Frontal cortex (tissue), 4 donors: ENCODE measurements at places on chromosomes 3 and 15.

DNA sequence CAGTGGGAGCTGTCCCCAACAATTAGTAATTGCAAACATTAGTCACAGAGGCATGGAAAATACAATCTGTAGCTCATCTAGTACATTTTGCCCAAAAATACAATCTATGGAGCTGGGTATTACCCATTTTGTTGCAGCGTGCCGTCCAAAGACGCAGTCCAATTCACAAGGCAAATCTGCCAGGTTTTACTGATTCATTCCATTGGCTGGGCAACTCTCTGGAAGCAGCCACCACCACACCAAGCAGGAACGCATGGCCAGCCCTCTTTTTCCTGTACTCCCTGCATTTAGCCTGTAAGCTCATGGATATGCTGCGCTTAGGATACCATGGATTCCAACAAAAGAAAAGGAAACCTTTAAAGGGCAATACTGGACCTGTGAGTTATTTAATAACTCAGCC, 60.5 kb upstream of the ARRDC4 start:
- DNase-seq, result no peak

DNA sequence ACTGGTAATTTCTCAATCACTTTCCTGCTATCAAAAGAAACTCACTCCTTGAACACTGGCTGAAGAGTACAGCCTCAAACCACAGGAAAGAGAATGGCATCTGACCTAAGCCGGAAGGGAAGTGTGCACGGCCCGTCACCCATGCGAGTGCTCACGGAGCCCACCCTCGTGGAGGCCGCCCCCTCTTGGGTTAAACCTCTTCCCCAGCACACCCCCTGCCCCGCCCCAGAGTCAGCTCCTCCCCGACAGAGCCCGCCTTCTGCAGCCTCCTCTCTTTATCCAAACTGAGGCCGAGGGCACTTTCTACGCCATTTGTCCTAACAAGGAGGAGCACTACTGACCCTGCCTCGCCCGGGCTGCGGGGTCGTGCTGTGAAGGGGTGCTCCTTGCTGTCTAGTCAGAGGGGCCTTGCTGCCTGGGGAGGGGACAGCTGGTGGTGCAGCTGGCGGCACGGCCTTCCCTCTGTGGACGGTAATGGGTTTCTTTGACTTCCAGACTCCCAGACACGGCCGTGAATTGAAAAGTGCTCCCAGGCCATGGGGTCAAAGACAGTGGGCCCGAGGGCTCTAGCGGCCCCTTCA, 137.7 kb downstream of the NSMCE3 start:
- no peak for DNase-seq

GRCh38 chr3:47238017-47238416, 44.6 kb downstream of the KIF9 start:
- DNase-seq, result no peak

- no peak for DNase-seq
Observed at GRCh38 chr3:123445702-123446101, 3.2 kb downstream of the ADCY5 start.

GRCh38 chr3:109656225-109656624, 318.9 kb upstream of the DPPA4 start:
- DNase-seq, result no peak

DNA sequence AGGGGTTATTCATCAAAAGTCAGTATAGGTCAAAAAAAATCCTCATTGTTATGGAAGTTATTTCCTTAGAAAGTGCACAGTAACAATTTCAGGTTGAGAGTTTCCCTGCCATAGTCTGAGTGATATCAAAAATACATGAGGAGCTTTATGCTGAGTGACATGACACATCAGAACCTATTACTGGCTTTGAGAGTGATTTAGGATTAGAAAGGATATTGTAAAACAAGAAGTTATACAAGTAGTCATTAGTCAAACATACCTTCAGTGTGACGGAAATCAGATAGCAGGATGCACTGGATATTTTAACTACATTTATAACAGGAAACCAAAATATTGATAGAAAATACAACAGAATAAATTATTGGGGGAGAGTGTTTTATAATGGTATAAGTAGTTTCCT, 471.1 kb downstream of the VGLL3 start:
- no peak for DNase-seq

DNA sequence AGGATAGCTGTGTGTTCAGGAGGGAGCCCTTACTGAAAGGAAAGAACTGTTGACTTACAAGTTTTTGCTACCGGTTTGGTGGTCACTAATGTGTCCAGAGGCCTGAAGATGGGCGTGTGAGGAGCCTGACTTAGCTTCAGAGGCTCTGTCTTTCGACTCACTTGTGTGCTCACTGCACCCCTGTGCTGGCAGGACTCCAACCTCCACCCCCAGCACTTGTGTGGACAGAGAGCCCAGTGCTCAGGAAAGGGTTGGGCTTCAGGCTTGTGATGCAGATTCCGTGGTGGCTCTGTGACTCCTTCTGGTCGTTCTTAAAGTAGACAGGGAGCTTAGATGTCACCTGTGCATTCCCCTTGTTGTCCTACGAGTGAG, 100.9 kb downstream of the PGPEP1L start:
- no peak for DNase-seq

- no peak for DNase-seq
Observed at GRCh38 chr3:27578032-27578431, 93.8 kb upstream of the SLC4A7 start.

DNA sequence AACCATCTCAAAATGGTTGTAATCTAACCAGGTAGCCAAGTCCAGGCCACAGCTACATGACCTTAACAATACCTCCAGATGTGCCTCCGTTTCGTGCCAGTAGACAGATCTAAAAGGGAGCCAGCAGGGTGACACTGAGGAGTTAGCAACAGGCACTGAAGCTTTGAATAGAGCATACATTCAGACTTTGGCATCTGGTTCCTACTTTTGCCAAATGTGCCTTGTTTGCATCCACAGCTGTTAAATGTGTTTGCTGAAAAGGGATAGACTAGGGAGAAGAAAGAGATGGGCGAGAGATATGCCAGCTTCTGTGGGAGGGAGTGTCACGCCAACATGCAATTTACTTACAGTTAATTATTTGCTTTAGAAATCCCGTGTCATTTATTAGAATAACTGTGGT, 1433.9 kb upstream of the CADM2 start:
- DNase-seq, result no peak

GRCh38 chr15:65226221-65226620, 14.9 kb upstream of the CILP start:
- no peak for DNase-seq

DNA sequence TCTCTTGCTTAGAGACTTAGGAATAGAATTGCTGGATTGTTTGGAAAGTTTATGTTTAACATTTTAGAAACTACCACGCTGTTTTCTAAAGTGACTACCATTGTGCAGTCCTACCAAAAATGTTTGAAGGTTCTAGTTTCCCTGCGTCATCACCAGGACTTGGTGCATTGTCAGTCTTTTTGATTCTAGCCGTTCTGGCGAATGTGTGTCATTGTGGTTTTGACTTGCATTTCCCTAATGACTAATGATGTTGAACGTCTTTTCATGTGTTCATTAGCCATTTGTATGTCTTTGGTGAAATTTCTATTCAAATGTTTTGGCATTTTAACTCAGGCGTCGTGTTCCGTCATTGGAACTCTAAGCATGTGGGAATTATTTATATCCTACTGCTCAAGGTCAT, 58.0 kb downstream of the CHD2 start:
- no peak for DNase-seq

DNA sequence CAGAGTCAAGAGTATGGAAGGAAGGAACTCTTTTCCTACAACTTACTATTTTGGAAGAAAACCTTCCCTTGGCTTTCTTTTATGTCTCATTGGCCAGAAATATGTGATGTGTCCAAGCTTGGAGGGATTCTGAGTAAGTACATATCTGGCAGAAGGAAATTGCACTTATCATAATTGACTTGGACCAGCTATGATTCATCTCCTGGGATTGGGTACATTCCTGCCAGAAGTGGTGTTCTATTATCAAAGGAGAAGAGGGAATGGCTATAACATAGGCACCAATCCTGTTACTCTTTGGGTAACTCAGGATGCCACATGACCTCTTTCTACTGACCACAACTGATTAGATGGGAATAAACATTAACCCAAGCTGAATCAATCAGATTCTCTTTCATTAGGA, 13.5 kb upstream of the DAZL start:
- no peak for DNase-seq

DNA sequence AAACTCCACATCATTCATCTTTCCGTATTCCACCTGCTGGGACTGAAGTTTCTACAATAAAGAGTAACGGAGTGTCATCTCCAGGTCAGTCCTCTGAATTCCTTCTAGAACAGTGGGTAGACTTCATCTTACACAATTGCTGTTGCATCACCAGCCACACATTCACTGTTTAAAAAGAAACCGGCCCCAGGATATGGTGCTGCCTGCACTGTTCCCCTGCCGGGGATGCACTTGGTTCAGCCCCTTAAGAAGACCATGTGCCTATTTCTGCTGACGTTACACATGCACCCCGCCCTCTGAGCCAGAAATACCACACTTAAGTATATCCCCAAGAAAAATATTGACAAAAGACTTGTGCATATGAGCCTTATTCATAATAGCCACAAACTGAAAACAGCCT, 233.4 kb downstream of the FEZF2 start:
- no peak for DNase-seq

GRCh38 chr3:20564966-20565365, 379.0 kb upstream of the SGO1 start:
- no peak for DNase-seq

DNA sequence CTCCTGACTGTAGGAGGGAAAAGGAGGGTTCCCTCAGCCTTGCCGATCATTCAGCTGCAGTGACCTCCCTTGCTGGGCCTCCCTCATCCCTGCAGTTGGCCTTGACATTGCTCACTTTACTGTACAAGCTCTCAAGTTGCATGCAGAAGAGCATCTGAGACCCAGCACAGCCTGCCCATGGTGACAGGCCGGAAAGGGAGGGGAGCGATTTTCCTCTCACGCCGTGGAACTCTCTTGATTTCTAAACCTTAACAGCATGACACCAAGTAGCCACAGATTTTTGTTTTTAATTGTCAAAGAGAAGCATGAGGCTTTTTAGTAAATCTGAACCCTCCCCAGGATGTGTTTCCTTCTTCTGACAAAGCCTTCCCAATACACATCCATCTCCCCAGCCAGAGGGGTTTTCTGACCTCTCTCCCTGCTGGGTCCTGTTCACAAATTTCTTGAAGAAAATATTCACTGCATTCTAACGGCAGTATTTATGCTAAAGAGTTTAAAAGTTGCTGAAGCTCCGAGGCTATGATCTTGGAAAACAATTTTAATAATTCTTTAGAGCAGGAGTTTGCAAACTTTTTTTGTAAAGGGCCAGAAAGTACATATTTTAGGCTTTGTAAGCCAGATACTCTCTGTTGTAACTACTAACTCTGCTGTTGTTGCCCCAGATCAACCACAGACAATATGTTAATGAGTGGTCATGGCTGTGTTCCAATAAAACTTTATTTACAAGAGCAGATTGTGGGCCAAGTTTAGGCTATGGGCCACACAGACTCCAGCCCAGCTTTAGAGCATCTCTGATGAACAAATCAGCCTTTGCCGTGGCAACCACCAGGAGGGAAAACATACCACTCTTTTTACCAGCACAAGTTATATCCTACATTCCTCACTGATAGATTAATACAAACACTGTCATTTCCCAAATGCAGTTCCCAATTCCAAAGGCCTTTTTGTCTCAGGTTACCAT, 34.8 kb downstream of the LMCD1 start:
- DNase-seq, result no peak

DNA sequence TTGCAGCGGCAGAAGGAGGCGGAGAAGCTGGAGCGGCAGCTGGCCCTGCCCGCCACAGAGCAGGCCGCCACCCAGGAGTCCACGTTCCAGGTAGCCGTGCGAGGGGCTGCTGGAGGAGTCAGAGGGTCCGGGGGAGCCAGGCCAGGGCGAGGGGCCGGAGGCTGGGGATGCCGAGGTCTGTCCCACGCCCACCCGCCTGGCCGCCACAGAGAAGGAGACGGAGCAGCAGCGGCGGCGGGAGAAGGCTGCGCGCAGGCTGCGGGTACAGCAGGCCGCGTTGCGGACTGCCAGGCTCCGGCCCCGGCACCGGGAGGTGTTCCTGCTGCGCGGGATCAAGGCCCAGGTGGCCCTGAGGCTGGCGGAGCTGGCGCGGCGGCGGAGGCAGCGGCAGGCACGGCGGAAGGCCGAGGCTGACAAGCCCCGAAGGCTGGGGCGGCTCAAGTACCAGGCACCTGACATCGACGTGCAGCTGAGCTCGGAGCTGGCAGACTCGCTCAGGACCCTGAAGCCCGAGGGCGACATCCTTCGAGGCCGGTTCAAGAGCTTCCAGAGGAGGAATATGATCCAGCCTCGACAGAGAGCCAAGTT, 625.0 kb downstream of the MCTP2 start:
- no peak for DNase-seq

DNA sequence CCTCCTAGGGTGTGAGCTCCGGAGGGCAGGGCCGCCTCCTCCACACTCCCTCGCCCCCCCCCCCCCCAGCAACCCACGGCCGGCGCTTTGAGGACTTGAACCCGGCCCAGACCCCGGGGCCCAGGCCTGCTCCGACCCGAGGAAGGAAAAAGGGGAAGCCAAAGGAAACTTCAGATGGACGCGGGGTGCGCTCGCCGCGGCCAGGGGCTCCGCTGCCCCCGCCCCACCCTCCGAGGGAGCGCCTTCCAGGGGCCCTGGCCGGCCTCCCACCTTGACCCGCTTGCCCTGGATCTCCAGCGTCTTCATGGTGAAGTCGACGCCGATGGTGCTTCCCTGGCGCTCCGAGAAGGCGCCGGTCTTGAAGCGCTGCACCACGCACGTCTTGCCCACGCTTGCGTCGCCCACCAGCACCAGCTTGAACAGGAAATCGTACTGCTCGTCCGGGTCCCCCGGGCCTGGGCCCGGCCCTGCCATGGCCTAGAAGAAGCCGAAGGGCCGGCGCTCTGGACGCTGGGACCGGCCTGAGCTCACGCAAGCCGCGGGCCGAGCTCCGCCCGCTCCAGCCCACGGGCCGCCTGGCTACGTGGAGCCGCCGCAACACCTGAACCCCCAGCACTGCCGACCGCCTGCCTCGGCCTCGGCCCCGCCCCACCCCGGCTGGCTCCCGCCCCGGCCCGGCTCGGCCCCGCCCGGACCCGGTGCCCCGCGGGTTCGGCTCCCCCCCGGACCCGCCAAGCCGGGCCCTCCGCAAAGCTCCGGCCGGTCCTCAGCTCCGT, 400 bp downstream of the RAB43 start:
- no peak for DNase-seq

DNA sequence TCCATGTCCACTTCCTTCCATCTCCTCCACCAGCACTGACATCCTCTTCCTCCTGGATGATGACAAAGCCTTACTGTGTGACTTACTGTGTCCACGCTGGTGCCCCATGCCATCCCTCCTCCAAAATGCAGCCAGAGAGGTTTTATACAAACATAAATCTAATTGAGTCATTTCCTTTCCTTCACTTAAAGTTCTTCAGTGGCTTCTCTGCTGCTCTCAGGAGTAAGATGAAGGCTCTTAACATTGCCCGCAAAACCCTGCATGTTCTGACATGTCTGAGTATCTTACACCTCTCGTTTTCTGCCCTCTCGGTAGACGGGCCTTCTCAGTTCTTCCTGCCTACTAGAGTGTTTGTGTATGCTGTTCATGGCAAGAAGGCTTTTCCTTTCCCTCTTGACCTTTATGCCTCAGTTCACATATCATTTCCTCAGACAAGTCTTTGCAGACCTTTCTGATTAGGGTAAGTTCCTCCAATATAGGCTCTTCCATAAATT, 175.5 kb downstream of the CFAP20DC start:
- no peak for DNase-seq
